ENCODE measurements at places on chromosomes 2 and 18. TPM values are rescaled to one million over a fixed set of nuclear protein-coding genes. Genes with fewer than 3 reads are reported as not detected.

TBR1 gene
- 0.05 TPM for total RNA-seq

UGT1A3 gene
- not detected for total RNA-seq

REG3G gene
- total RNA-seq = not detected

GRB14 gene
- not detected for total RNA-seq

EHBP1 gene
- 21.1 TPM for total RNA-seq

CROCC2 gene
- not detected for total RNA-seq

IL18R1 gene
- 83.8 TPM for total RNA-seq

LOXHD1 gene
- 0.05 TPM for total RNA-seq

CD207 gene
- total RNA-seq = not detected

MERTK gene
- total RNA-seq = 0.29 TPM

XRCC5 gene
- 343 TPM for total RNA-seq

LYG2 gene
- total RNA-seq = not detected
